ENCODE measurements at places on chromosomes 2 and 18.

DNA sequence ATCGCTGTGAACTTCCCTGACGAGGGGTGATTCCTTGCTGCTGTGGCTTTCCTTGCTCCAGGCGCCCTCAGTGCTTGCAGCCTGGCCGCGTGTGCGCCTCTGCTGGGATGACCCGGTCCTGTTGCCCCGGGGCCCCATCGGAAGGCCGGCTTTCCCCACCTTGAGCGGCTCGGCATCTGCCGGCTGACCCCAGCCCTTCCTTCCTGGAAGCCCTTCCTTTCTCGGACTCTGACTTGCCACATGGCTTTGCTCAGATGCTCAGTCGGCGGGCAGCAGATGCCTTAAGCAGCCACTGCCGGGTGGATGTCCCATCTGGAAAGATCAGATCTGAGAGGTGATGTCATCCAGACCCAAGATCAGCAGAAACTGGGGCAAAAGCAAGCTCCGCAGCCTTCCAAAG lies 100.5 kb upstream of the ODC1 start:
- DNase-seq: no peak

- no peak for DNase-seq
These were observed 21.2 kb downstream of the GRB14 start for GRCh38 chr2:164599954-164600589.

GRCh38 chr18:58228762-58229161 lies 184.7 kb downstream of the NEDD4L start:
- DNase-seq: no peak

DNA sequence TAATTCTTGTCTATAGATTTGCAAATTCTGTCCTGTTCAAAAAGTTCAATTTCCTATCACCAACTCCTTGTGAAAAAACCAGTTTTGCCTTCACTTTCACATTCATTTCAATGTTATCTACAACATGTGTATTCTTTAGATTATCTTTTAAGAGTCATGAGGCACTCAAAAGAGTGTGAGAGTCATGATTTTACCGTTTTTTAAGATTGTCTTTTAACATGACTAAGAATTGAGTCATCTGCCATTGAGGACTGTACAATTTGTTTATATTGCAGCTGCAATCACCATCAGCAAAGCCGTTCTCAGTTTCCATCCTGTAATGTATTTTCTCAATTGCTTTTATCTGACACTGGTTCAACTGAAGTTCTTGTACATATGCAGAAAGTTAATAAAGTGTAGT lies 275.8 kb downstream of the LNPK start:
- no peak for DNase-seq

- DNase-seq: no peak
These were observed 45.4 kb upstream of the PAPOLG start for GRCh38 chr2:60710707-60711106.

GRCh38 chr2:54946220-54946805 lies 103.9 kb downstream of the RTN4 start:
- DNase-seq: no peak

- no peak for DNase-seq
These were observed 12.9 kb downstream of the CRIM1 start for GRCh38 chr2:36368438-36368837.

DNA sequence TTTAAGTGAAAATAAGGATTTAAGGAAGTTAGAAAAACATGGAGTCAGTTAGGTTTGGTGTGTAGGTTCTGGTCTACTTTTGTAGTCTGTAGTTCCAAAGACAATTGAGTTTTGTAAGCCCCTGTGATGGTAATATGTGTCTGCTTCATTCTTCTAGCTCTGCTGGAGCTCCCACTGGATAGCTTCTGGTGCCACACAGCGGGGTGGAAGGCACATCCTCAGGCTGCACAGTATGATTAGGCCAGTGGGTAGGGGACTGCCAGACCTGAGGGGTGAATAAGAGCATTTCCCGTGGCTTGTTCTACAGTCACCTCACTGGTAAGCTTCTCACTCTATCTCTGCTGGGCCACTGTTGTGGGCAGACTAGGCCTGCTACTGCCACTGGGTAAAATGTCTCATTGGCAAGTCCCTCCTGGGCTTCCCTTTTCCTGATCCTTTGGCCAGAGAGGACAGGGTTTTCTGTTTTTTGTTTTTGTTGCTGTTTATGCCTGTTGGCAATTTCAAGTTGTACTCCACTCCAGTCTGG lies 44.5 kb downstream of the TMEM131 start:
- DNase-seq: no peak

GRCh38 chr2:11227595-11227994 lies 72.3 kb downstream of the SLC66A3 start:
- DNase-seq: no peak

DNA sequence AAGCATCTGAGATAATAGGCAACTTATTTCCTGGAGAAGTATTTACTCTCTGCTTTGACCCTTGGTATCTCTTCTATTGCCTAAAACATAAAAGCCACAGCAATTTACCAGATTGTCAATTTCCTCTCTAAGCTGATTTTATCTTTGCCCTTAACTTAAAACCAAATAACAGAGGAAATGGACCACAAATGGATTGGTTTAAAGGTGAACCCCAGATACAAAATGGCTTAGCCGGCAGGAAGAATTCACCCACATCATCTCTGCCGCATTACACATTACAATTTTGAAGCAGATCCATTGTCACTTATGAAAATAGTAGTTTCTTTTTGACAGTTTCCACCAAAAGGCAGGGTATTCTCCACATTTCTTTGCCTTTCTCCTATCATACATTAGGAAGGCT lies 585.8 kb upstream of the CHAC2 start:
- no peak for DNase-seq

DNA sequence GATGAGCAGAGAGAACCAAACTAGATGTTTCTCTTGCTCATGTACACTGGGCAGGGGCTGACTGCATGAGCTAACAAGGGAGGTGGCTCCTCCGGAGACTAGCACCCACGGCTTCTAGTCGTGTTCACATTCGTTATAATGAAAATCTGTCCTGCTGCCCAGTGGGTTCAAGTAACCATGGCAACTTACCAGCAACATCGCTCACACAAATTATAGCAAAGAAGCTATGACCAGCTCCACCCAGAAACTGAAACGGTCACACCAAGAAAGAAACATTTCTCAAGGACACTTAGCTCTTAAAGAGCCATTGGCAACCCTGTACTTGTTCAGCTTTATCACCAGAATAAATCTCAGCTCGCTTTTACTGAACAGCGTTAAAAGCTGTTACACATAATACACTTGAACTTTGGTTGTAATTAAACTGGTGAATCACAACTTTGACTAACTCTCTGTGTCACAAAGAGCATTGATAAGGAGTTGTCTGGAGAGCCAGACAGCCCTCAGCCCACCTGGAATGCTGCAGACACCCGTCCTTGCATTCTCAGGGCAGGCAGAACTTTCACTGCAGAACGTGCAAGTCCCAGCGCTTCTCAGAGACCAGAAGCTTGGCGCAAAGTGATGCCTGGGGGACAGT lies 141.2 kb downstream of the PID1 start:
- DNase-seq: no peak

GRCh38 chr2:226495466-226496272 lies 304.0 kb downstream of the IRS1 start:
- no peak for DNase-seq

GRCh38 chr18:12408247-12408869 lies 629 bp downstream of the PRELID3A start:
- no peak for DNase-seq

DNA sequence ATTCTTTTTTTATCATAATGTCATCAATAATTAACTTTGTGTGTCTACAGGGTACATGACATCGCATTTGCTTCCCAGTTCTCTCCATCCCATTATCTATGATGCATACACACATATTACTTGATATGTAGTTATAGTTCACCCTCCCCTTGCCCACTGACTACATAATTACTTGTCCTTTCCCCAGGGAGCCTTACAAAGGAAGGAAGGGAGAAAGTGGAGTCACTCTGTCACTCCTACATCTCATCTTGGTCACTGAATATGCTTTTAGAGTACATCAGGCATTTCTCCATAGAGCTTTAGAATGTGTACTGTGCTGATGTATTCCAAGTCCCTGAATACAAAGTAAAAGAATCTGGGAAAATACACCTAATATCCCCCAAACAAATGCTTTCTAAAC lies 6.0 kb upstream of the DTNA start:
- no peak for DNase-seq

GRCh38 chr2:160238392-160238791 lies 38.3 kb upstream of the ITGB6 start:
- no peak for DNase-seq

DNA sequence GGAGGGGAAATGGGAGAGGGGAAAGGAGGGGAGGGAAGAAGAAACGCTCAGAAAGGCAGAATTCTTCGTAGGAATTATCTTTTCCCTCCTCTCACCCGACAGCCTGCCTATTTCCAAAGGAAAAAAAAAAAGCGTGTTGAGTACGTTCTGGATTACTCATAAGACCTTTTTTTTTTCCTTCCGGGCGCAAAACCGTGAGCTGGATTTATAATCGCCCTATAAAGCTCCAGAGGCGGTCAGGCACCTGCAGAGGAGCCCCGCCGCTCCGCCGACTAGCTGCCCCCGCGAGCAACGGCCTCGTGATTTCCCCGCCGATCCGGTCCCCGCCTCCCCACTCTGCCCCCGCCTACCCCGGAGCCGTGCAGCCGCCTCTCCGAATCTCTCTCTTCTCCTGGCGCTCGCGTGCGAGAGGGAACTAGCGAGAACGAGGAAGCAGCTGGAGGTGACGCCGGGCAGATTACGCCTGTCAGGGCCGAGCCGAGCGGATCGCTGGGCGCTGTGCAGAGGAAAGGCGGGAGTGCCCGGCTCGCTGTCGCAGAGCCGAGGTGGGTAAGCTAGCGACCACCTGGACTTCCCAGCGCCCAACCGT lies at the start of gene GAD1:
GAD1 (plus strand) TSS at position 384 of the 589 bp plus-strand sequence. CDS start 1,705 bp downstream, outside the sequence.
- DNase-seq: peak; percentile 41

GRCh38 chr18:1952486-1952885 lies 618.8 kb downstream of the METTL4 start:
- DNase-seq: no peak

DNA sequence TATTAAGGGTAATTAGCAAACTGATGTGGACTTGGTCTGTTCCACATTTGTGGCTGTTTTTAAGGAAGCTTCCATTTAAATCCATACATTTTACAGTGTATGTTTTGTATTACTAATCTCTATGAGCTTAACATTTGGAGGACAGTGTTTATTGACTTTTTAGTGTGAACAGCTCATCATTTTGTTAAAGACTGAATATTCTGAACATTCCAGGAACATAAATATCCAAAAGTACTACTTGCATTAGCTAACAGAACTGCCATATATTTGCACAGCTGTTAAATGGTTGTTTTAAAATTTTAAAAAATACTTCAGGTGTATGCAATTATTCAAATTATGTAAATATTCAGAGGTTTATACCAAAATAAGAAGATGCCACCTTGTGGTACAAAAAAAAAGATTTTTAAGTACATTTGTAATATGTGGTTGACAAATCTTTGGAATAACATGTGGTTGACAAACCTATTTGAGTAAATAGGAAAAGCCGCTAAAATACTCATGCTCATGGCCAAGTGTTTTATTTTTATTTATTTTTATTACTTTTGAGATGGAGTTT lies 439.7 kb upstream of the FANCL start:
- DNase-seq: no peak

GRCh38 chr18:55283309-55283708 lies 304.7 kb downstream of the TCF4 start:
- DNase-seq: no peak

DNA sequence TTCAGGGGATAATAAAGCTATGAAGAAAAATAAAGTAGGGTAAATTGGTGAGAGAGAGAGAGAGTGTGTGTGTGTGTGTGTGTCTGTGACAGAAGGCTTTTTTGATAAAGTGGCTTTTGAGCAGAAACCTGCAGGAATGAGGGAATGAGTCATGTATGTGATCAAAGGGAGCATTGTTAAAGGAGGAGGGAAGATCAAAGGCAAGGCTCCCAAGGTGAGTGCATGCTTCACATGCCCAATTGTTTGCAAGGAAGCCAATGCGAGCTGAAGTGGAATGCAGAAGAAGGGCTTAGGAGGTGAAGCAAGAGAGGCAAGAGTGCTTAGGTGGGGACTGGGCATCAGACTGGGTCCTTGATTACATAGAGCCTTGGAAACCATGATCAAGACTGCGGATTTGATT lies 96.8 kb downstream of the DNAH6 start:
- no peak for DNase-seq
